ENCODE measurements at places on chromosomes 1 and 21.

GRCh38 chr1:155322571-155322952, 1.9 kb downstream of the RUSC1 start:
- no peak for DNase-seq

DNA sequence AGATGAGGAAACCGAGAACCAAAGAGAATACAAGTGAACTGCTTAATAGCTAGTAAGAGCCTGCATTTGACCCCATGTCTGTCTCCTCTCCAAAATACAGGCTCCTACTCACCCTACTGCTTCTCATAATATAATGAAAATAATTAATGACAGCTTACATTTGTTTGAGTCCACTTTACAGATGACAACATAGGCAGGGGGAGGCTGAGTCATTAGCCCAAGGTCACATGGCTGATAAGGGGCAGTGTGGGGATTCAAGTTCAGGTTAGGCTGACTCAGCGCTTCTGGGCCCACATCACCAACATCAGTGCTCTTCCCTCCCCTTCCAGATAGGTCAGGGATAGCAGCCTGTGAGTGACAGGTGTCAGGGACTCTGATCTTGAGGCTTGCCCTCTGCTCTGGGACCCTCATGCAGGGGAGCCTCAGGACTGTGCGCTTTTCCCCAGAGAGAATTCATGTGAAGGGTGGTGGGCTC, 16.2 kb downstream of the AZIN2 start:
- DNase-seq = no peak

DNA sequence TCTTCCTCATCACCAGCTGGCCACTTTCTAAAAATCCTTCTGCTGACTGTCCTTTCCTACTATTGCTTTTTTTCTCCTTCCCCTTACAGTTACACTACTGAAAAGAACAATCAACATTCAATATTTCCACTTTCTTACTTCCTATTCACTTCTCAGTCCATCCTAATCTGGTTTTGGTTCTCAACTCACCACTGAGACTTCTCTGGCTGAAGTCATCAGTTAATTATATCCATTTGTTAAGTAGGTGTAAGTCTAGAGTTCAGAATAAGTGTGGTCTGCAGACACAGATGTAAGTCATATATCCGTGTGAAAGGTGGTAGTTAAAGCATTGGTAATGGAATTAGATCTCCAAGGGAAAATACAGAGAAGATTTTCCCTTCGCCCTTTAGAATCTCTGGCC, 21.4 kb downstream of the PEA15 start:
- no peak for DNase-seq

- no peak for DNase-seq
Observed at GRCh38 chr1:153507926-153508583, 27.7 kb downstream of the S100A6 start.

DNA sequence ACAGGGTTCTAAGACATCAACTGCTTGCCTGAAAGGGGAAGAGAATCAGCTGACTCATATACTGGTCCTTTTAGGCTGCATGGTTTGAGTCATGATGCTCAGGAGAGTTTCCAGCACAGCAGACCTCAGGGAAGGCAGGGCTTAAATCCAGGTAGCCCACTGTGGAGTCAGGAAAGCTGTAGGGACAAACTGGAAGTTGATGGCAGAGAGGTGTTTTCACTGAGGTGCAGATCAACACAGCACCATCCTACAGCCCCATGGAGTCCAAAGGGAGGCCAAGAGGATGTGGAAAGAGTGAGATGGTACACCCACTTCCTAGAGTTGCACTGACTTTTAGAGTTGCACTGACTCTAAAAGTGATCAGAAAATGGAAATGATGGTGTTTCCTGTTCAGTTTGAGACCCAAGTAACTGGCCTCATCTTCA, 252.4 kb upstream of the DUSP10 start:
- no peak for DNase-seq

- DNase-seq = no peak
Observed at GRCh38 chr1:2251363-2251762, 23.2 kb downstream of the SKI start.

DNA sequence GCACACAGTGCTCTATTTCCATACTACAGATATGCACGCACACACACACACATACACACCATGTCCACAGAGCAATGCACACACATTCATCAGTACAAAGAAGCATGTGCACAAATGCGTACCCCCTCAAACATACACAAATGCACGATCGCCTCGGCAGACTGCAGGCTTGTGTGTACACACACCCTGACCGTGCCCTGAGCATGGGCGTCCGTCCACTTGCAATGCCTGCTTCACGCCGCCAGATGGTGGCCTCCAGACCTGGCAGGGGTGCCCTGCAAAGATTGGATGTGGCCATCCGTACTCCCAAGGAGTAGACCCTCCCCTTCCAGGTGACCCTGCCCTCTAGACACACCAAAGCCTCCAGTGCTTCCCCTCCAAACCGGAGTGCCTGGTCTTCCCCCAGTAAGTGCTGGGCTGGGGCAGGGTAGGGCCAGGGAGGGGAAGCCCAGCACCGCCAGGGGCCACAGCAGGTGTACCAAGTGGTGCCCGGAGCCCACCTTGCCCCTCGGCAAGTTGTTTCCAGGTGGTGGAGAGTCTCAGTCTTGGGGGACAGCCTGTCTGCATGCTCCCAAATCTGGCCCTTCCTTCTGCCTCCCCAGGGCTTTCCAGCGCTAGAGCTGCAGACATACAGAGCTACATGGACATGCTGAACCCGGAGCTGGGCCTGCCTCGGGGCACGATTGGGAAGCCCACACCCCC, 20.6 kb downstream of the ESPN start:
- DNase-seq = no peak

GRCh38 chr1:158039380-158039779, 45.9 kb downstream of the KIRREL1 start:
- no peak for DNase-seq

- no peak for DNase-seq
Observed at GRCh38 chr1:116255486-116256285, 117.4 kb upstream of the ATP1A1 start.

GRCh38 chr1:151504252-151504651, 6.9 kb upstream of the CGN start:
- no peak for DNase-seq

GRCh38 chr1:204924013-204924759, 53.5 kb downstream of the NFASC start:
- no peak for DNase-seq

DNA sequence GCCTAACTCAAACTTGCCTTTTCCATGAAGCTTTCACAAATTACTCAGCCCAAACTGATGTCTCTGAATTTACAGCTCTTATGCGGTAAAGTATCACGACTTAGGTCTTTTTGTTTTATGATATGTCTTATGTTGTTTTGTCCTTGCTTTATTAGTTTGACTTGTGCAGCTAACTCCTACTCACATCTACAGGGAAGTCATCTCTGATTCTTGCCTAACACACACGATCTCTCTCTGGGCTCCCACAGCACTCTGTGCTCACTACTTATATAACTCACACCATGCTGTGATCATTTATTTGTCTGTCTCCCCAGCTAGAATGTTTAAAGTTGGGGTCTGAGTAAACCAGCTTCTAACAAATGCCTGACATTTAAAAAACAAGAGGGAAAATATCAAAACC, 9.3 kb upstream of the PI4KB start:
- no peak for DNase-seq

DNA sequence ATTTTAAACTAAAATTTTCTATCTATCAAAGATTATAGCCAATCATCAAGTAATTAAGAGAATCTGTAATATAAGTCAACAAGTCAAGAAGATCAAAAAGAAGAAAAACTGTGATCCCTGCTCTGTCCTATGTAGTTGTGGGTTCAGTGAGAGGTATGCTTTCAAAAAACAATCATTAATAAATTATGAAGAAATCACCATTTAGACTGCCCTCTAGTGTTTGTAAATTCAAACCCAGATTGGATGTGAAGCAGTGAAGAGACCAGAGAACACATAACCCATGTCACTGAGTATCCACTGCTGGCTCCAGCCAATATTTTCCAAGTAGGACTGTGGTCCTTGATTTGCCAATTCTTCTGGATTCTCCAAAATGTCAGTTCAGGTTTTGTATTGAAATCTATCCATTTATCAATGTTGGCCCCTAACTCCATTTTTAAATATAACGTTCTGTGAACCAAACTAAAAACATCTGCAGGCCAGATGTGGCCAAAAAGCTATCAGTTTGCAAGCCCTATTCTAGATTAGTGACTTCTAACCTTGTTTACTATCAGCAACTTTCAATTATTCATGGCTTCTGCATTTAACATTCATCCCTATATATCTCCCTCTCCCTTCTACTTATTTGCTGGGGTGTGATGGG, 467.5 kb upstream of the CXADR start:
- DNase-seq = no peak

DNA sequence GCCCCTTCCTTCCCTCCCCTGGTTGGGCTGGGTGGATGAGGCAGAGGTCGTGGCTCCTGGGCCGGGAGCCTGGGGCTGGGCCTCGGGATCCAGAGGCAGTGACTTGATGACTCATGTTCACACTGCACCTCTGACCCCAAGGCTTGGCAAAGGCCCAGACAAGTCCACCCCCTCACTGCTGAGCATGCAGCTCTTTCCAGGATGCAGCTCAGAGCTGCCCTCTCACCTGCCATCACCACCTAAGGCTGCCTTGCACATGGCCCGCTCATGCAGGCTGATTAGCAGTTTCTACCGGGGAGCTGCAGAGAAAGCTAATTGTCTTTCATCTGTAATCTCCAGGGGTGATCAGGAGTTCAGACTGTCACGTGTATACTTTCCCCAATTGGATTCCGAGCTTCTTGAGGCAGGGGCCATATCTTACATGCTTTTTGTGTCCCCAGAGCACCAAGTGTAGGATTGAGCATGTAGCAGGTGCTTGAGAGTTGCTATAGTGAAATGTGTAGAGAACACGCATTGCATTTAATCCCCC, 62.1 kb downstream of the LRRN2 start:
- no peak for DNase-seq

DNA sequence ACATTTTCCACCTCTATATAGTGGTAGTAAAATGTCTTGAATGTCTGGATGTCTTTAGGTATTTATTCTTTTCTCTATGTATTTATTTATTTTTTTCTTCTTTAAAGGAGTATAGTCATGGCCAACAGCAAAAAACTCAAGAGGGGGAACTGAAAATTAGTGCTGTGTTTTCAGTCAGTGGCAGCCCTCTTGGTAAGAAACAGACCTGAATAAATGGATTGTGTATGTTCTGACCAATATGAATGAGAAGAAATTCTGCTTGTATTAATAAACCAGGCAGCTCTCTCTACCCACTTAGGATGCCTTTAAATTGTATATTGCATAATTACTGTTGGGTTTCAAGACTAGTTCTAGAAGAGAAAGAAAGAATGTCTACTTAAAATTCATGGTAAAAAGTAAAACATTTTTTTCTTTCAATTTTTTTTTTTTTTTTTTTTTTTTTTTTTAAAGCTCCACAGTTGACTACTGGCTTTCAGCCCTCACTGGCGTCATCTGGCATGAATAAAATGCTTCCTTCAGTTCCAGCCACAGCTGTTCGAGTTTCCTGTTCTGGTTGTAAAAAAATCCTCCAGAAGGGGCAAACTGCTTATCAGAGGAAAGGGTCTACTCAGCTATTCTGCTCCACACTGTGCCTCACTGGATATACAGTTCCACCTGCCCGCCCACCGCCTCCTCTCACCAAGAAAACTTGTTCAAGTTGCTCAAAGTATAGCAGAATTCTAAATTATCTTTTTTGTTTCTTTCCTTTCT, 101.6 kb downstream of the ZMYM4 start:
- DNase-seq = peak; percentile 72

DNA sequence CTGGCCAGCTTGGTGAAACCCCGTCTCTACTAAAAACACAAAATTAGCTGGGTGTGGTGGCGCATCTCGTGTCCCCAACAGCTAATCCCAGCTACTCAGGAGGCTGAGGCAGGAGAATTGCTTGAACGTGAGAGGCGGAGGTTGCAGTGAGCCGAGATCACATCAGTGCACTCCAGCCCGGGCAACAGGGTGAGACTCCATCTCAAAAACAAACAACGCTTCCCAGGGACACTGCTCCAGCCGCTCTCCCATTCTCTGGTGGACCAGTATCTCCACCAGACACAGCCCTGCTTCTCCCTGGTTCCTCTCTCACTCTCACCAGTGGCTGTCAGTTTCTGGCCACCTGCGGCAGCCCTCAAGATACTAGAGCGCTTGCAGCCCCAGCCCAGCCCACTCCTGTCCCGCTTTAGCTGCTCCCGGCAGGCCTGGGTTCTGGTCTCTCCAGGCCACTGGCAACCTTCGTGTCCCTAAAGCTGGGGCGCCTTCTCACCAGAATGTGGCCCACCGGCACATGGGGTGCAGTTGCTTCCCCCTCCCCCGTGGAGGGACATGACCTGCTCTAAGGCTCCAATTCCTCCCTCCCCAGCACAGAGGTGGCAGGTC, 20.9 kb upstream of the LRRC47 start:
- no peak for DNase-seq

DNA sequence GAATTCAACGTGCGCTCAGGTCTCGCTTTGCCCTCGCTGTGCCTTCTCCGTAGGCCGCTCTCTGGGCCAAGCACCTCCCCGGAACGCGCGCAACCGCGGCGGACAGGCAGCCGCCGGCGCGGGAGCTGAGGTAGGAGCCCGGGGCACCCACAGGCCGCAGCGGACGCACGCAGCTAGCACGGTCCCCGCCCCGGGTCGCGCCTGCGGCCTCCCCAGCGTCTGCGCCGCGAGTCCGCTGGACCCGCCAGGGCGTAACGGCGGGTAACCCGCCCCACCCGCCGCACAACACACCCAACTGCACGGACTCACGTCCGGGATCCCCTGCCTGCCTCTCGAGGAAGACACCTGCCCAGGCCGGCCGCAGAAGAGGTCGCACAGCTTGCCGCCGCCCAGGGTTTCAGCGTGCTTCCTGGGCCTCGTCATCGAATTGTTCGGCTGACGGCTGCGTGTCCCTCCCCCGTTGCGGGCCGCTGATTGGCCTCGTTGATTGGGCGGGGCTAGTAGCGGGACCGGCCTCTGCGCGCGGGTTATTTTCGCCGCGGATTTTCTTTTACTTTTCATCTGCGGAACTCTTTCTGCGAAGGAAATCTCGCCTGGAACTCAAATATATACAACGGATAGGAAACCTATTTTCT, at the start of gene CLCC1:
TSS of gene CLCC1 (minus strand) at position 433 of the 635 bp plus-strand sequence. CDS start 13,047 bp downstream, outside the sequence.
- peak; percentile 68 for DNase-seq

DNA sequence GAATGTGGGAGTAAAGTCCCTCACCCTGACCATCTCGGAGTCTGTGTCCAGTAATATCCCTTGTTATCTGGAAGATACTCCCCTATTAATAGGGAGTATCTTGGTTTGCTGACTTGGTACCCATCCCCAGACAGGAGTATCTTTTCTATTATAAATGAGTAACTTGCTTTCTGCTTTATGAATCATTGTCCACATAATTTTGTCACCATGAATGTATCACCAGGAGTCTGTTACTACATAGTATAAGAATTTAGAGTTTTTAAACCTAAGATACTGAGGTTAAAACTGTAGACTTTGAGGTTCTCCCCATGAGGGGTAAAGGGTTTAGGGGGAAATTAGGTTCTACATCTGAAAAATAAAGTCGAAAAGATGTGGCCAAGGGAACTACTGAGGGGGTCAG, 175.6 kb downstream of the FCRL5 start:
- DNase-seq = no peak

DNA sequence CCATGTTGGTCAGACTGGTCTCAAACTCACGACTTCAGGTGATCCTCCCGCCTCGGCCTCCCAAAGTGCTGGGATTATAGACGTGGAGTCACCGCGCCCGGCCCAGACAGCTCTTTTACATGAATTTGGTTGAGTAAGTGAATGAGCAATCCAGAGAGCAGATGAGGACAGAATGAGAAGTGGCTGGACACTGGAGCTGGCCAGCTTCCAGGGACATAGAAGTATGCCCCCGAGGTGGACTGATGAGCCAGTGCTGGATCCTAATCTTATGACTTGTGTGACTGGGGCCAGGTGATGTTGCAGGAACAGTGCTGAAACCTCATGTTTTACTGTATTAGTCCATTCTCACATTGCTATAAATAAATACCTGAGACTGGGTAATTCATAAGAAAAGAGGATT, 35.9 kb upstream of the KANK4 start:
- DNase-seq = no peak

GRCh38 chr1:193216920-193217319, 30.5 kb upstream of the B3GALT2 start:
- DNase-seq = no peak

All from CMK (cell line).